ENCODE measurements at places on chromosomes 7 and 10. TPM values are rescaled to one million over a fixed set of nuclear protein-coding genes. Genes with fewer than 3 reads are reported as not detected.

Gene SLC26A3
- total RNA-seq, result 1.9 TPM

Gene HTR5A
- not detected for total RNA-seq

Gene NPFFR1
- total RNA-seq, result 0.35 TPM

Gene AKR1C8
- not detected for total RNA-seq

Gene FAM237B
- not detected for total RNA-seq

Gene KMT2E
- 152 TPM for total RNA-seq

Gene OR6V1
- not detected for total RNA-seq

Gene FAM25C
- total RNA-seq, result not detected

Gene OPN1SW
- total RNA-seq, result not detected

Gene TMEM178B
- 0.70 TPM for total RNA-seq

Gene PDZD7
- total RNA-seq, result 0.83 TPM

Gene HECW1
- 6.4 TPM for total RNA-seq

Gene IFIT2
- total RNA-seq, result 7.2 TPM

Gene PSMC2
- 55.1 TPM for total RNA-seq

Gene NSUN6
- 16.7 TPM for total RNA-seq

Gene JCAD
- total RNA-seq, result 23.8 TPM

Gene PFKFB3
- total RNA-seq, result 40.2 TPM

Gene PIP
- total RNA-seq, result not detected

Gene STK31
- total RNA-seq, result 0.84 TPM

Gene CLDN4
- total RNA-seq, result 4.4 TPM

Gene PCLO
- total RNA-seq, result 1.2 TPM

Gene NODAL
- total RNA-seq, result not detected

Gene SPDYE8
- not detected for total RNA-seq

Gene SLC26A4
- 1.3 TPM for total RNA-seq

Gene IMMP2L
- total RNA-seq, result 29.9 TPM

Gene AKR1B15
- not detected for total RNA-seq

Gene DRGX
- total RNA-seq, result not detected

Gene CUZD1
- total RNA-seq, result 0.69 TPM

Gene TCF7L2
- 32.1 TPM for total RNA-seq

Gene TLX1
- not detected for total RNA-seq

Gene AKR1C2
- total RNA-seq, result 2.0 TPM

Gene GPR85
- 0.08 TPM for total RNA-seq

Gene KIF11
- 0.35 TPM for total RNA-seq

Gene PHYHIPL
- not detected for total RNA-seq

Gene NEUROG3
- total RNA-seq, result not detected

Gene CD36
- 13.6 TPM for total RNA-seq

Gene FAM131B
- total RNA-seq, result 0.34 TPM

Gene RBM33
- total RNA-seq, result 59.0 TPM

Gene NUTM2B
- 2.7 TPM for total RNA-seq

Gene SPAG6
- 0.67 TPM for total RNA-seq

Gene HOXA5
- 1.4 TPM for total RNA-seq

Gene ADK
- 13.7 TPM for total RNA-seq

Gene CHN2
- 18.9 TPM for total RNA-seq

Gene PLXDC2
- total RNA-seq, result 20.5 TPM

Gene PNLIP
- not detected for total RNA-seq

All from ovary (tissue), 10 donors.